ENCODE measurements at places on chromosomes 4 and X. TPM values are rescaled to one million over a fixed set of nuclear protein-coding genes. Genes with fewer than 3 reads are reported as not detected.

GRCh38 chr4:73989928-73990327 is 1.9 kb upstream of the PPBP start:
- DNase-seq = no peak

- DNase-seq = no peak
Measured at GRCh38 chr4:20698820-20699219, 1.4 kb upstream of the PACRGL start.

- peak; percentile 77 for DNase-seq
Measured at GRCh38 chrX:119880552-119881437, 9.2 kb downstream of the NDUFA1 start.

DNA sequence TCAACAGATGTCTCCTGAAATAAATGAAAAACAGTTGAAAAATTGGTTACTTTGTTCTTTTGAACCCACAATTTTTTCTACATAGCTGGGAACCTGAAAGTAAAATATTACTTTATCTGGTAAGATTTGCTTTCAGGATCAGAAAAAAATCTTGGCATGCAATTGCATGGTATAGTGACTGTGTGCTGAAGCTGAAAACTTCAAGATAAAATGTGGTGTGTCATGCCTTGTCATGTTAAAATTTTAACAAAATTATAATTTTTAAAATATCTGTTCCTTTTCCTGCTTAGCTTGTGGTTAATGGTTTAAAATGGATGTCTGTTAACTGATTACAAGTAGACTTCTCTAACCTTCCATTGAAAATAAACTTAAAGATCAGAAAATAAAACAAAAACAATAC is 904.8 kb downstream of the PDHA2 start:
- DNase-seq = no peak

GRCh38 chr4:98510757-98511517 is 147.5 kb downstream of the TSPAN5 start:
- peak; percentile 81 for DNase-seq

DNA sequence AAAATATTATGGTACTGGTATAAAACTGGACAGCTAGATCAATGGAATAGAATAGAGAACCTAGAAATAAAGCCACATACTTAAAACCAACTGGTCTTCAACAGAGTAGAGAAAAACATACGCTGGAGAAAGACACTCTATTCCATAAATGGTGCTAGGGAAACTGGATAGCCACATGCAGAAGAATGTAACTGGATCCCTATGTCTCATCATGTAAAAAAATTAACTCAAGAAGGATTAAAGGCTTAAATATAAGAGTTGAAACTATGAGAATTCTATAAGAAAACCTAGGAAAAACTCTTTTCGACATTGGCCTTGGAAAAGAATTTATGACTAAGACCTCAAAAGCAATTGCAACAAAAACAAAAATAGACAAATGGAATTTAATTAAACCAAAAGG is 114.6 kb downstream of the PCDH18 start:
- DNase-seq = no peak

DNA sequence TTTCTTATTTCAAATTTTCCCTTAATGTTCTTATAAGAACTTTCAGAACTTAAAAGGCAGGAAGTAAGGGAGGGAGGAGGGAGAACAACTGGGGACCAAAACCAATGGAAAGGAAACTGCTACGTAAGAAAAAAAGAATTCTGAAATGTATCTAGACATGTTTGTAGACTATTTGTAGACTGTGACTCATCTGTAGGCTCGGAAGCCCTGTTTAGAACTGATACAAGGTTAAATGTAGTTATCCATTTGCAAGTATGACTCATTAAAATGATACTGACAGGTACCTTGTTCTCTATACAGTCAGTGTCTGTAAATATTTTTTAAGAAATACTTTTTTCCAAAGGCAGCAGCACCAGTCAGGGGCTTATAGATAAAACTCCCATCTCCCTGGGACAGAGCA is 202.0 kb downstream of the DHX15 start:
- DNase-seq = no peak

DNA sequence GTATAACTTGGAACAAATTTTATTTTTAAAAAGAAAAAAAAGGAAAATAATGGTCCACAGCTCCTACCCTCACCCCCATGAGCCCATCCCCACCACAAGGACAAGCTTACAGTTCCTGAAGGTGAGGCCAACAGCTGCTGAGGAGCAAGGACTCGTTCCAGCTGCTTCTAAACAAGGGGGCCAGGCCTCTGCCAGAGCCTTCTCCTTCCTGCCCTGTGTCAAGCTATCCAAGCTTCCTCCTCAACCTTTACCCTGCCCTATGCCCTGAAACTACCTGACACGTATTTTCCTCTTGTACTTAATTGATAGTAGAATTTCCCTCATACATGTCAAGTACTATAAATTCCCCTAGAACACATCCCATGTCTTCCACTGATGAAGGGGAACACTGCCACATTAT is 8.8 kb downstream of the SH3D19 start:
- no peak for DNase-seq

EREG gene
- total RNA-seq = not detected

TAF7L gene
- 0.19 TPM for total RNA-seq

DGAT2L6 gene
- not detected for total RNA-seq

GAGE12H gene
- total RNA-seq = not detected

TMEM129 gene
- total RNA-seq = 27.8 TPM

Measured in activated CD4-positive, alpha-beta T cell treated with anti-CD3 and anti-CD28 coated beads, Interleukin-2, amount 10 ng/mL, durations not matched to agents 24 days and 14 days (primary cell).